Epithelial cell of prostate (primary cell): ENCODE measurements at places on chromosomes 3 and 15.

GRCh38 chr3:137709011-137709601, 55.0 kb upstream of the SOX14 start:
- no peak for DNase-seq

- DNase-seq, result no peak
These were observed 266.7 kb downstream of the IL20RB start for GRCh38 chr3:137224464-137224863.

DNA sequence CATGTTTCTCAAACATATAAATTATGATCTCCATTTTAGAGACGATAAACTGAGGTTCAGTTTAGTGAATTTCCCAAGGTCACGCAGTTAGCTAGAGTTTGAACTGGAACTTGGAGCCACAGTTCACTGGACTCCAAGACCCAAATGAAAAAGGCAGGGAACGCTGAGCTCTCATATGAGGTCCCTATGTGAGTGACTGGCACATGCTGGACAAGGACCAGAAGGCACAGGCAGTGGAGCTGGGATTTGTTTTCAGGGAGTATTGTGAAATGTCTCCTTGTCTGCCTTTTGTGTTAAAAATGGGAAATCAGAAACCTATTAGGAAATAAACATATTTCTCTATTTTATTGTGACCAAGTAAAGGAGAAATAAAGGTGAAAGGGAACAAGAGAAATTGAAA, 63.5 kb downstream of the MESD start:
- DNase-seq, result no peak

DNA sequence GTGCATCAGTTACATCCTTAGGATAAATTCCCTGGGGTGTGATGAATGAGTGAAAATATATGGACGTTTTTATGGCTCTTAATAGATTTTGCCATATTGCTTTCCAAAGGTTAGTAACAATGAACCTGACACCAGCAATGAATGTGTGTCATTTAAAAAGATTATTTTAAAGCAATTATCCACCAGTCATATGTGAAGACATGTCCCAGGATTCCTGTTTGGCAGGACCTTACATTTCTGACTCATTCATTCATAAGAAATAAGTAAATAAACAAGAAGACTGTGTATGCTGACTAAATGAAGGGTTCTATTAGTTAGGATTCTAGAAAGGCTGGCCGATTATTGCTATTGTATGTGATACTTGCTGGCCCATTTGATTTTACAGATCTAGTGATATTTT, 201.5 kb downstream of the SOX2 start:
- DNase-seq, result peak; percentile 71

DNA sequence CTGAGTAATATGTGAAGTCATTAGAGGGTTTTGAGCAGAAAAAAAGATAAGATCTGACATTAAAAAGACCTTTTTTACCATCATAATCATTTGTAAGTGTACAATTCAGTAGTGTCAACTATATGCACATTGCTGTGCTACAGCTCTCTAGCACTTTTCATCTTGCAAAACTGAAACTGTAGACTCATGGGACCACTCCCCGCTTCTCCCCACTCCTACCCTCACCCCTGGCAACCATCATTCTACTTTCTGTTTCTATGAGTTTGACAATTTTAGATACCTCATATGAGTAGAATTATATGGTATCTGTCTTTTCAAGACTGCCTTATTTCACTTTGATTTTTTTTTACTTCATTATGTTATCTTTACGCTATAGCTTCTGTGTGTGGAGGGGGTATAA, 112.8 kb downstream of the NSUN3 start:
- DNase-seq, result no peak

GRCh38 chr3:12484983-12485327, 675 bp downstream of the TSEN2 start:
- DNase-seq, result no peak

GRCh38 chr15:66042624-66043023, 173.3 kb downstream of the RAB11A start:
- DNase-seq, result peak; percentile 8

GRCh38 chr15:83733206-83733605, 79.3 kb downstream of the ADAMTSL3 start:
- DNase-seq, result peak; percentile 95

- no peak for DNase-seq
These were observed 32.4 kb upstream of the ALCAM start for GRCh38 chr3:105334138-105334882.

DNA sequence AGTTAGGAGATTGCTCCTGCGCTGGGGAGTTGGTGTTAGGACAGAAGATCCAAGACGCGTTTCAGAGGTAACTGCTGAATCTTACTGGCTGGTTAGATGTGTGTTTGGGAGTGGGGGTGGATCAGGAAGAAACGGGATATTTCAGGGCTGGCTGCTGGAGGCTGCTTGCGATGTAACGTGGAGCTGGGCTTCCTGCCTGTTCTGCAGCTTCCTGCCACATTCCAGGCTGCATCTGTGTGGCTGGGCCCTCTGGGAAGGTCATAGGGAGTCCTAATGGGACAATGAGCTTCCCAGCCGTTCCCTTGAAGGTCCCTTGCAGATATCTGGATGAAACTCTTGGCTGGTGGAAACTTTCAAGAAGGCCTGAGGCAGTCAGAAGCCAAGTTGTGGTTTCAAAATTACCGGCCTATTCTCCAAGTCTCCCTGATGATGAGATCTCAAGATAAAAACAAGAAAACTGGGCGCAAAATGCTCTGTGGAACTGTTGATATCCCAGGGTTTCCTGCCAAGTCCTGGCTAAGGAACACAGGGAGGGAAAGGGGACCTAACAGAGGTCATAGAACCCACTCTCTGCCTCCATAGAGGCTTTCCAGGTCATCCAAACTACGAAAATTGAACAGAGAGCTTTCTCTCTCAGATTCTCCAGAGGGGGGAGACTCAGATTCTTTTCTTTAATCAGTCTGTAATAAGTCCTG, 67.0 kb downstream of the NOX5 start:
- no peak for DNase-seq

DNA sequence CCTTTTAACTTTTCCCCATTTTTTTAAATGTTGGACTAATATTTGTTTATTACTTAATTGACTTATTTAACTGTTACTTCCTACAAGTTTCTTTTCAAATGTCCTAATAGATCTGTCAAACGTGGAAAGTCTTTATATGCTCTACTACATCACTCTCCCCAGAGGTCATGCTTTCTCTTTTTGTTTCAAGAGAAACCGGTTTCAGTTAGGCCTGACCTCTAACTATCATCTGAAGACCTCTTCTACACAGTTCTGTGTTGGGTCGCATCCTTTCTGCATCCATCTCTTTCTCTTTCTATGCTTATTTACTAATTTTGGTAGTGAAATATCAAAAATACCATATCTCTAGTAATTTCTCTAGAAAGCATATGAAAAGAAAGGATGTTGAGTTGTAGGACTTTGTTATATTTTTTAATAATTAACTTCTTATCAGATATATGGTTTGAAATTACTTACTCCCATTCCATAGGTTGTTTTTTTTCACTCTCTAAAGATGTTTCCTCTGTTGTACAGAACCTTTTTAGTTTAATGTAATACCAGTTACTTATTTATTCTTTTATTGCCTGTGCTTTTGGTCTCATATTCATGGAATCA, 781.2 kb upstream of the ARPP21 start:
- no peak for DNase-seq

DNA sequence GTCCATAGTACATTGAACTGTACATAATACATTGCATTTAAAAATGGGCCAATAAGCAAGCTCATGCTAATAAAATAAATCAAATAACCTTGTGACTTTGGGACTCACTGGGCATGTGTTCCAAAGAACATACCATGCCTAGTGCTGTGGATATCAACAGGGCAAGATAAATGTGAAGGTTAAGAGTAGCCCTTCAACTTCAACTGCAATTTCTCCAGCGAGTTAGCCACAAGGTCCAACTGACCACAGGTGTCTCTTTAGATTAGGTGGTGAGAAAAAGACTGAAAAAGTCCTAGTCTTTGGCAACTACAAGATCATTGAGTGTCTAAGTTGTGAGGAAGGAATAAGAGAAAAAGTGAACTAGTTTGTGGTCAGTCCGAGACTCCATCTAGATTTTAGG, 78.3 kb upstream of the ATP11B start:
- DNase-seq, result no peak
